NCI-H774 (cell line): ENCODE measurements at places on chromosomes 2 and 18.

DNA sequence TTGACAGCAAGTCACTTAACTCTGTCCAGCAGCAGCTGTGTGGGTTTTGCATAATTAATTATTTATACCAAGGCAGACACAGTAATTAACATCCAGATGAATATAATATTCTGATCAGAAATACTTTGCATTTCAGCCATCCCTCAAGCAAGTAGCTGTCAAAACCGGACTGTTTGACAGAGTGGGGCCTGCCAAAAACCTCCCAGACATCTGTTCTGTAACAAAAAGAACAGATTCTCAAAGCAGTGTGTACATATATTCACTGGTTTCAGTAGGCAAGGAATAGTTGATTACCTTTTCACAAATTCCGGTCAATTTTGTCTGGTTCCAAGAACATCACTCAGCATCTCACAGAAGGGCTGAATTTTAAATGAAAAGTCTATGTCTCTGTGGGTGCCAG lies 291.6 kb downstream of the CMPK2 start:
- DNase-seq, result no peak

DNA sequence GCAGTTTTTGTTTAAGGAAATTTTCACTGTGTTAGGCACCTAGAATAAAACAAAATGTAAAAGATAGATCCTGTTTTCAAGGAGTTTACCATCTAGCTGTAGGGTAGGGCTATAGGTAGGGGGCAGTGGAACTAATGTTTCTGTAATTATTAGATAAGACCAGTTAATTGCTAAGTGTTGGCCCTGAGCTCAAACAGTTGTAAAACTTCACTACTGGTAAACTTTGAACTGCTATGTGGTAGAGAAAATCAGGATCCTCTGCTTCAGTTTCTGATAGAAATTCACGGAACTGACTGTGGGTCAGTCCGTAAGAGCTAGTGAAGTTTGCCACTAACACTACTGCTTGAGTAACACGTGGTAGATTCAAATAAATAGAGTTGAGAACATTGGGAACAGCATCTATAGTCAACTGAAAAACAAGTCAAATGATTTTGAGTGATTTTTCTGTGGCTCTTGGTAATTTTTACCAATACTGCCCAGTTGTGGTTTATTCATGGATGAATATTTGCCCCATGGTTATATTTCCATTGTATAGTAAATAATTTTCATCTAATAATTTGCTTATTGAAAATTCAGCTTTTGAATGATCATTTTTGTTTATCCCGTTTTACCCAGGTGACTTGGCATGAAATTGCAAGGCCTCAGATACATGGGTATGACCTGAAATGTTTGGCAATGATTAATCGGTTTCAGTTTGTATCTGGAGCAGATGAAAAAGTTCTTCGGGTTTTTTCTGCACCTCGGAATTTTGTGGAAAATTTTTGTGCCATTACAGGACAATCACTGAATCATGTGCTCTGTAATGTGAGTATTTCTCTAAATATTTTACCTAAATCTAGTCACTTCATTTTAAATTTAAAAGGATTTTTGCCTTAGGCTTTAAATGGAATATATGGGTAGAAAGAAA lies 26.4 kb downstream of the ELP2 start:
- DNase-seq, result no peak

- no peak for DNase-seq
Measured at GRCh38 chr2:69242651-69243051, 144.4 kb downstream of the GFPT1 start.

GRCh38 chr2:144354953-144355352 lies 165.0 kb downstream of the ZEB2 start:
- DNase-seq, result no peak

DNA sequence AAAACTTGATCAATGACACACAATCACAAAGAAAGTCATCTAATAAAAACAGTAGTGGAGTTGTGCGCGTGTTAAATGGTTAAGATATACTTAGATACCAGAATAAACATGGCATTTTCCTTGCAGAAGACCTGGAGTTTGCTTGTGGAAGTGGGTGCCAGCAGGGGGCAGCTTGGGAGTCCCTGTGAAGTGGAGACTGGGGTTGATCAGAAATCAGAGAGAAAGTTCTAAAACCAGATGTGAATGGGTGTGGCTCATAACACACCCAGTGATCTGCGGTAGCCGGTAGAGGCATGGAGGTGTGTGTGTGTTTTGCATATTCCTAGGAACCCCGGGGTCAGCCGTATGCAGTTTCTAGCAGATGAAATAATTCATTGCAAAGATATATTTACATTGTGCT lies 300.1 kb upstream of the TRIB2 start:
- no peak for DNase-seq

- no peak for DNase-seq
Measured at GRCh38 chr2:138009622-138010021, 45.3 kb downstream of the HNMT start.

- DNase-seq, result no peak
Measured at GRCh38 chr2:201257381-201257955, 2.9 kb upstream of the CASP8 start.

- no peak for DNase-seq
Measured at GRCh38 chr2:164024396-164024795, 288.6 kb upstream of the FIGN start.

DNA sequence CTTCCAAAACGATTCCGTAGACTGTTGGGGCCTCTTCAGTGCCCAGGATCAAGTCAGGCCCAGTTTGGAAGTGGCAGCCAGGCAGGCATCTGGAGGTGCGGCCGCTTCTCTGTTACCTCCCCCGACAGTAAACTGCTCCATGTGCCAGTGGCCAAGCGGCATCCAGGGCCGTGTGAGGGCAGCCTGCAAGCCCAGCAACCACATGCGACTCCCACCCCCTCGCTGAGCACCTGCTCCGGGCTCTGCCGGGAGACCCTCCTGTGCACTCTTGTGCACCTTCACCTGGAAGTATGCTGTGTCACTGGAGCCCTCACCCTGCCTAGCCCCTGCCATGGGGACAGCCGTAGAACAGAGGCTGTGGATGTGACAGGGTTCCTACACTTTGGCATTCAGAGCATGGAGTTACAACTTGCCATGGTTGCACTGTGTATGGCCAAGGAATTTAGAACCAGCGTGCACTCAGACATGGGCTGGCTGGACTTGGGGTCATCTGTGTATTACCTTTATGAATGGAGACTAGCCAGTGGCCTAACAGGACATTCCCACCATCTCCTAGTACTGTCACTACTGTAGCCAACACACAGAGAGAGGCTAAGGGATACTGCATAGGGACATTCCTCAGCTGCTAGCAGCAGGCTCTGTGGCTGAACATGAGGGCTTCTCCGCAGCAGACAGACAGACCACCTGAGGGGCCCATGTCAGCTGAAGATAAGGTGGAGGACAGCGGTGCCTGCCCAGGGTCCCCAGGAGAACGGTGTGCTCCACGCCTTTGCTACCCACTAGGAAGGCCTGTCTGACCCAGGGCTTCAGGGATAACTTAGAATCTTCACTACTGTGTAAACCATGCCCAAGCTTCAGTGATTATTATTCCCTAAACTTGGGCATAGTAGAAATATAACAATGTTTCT lies 25.0 kb upstream of the FAHD2A start:
- DNase-seq, result no peak

GRCh38 chr2:72457801-72458516 lies 310.3 kb upstream of the CYP26B1 start:
- DNase-seq, result no peak

DNA sequence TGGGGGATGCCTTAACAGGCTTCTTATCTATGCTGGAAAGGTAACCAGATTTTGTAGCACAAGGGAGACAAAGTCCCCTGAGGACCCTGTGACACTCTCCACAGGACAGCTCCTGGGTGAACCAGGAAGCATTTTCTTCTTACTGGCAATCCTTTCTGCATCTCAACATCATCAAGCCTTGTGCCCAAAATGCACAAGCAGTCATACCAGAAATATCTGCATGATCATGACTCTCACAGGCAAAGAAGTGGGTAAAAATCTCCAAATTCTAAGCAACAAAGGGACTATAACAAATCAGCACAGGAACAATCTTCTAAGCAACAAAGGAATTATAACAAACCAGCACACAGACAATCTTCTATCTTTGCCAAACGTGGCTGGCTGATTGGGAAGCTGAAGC lies 99.1 kb upstream of the CD226 start:
- DNase-seq, result no peak

DNA sequence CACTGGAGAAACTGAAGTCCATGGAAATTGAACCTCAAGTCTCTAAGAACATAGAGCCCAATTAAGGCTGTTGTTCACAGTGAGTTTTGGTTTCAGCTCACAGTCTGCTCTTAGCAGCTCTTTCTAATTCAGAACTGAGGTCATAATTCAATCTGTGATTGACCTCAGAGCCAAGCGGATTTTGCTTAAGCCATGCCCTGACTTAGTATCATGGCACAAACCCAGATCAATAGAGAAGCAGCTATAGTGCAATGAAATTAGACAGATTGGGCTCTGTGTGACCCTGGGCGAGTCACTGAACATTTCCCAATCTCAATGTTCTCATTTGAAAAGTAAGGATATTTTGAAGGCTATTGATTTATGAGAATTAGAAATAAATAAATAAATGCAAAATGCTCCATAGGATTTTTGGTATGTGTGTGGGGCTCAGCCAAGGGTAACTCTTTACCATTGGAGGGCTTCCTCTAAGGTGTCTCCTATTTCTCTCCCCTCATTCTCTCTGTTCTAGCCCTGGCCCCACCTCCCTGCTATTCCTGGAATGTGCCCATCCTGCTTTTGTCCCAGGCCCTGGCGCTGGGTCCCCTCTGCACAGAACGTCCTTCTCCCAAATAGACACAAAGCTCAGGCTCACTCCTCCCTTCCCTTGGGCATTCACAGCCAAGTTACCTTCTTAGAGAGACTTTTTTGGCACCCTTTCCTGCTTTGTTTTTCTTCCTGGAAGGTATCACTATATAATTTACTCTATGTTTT lies 239.6 kb downstream of the LPIN1 start:
- no peak for DNase-seq

DNA sequence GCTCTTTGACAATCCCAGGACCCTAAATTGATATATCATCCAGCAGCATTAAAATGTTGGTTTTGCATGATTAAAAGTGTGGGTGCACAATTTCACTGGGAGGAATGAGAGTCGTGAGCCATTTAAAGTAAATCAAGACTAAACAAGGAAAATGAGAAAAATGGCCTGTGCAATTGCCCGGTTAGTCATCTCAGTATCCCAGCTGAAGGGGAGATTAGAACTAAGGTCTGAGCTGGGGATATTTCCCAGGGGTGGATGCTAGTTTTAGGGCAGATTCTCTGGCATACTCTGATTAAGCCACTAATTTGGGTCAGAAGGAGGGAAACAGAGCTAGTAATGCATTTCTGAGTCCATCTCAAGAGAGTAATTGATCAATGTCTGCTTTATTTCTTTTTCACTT lies 177.2 kb downstream of the EN1 start:
- DNase-seq, result no peak

DNA sequence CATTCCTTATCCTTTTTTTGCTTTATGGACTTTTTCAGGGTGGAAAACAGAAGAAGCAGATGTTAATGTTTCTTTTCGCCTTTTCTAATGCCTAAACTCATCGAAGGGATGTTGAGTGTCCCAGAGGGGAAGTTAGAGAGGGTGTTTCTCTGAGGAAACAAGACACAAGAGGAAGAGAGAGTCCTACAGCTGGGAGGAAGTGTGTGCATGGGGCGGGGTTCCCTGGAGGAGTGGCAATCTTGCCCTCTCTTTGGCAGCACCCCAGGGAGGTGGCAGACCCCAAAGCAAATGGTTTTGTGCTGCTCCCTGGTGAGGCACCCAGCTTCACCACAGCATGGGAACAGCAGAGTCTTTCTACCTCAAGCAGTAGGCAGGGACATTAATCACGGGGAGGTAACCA lies 377.6 kb downstream of the RND3 start:
- DNase-seq, result no peak

GRCh38 chr2:231161252-231161839 lies 36.5 kb upstream of the HTR2B start:
- no peak for DNase-seq

DNA sequence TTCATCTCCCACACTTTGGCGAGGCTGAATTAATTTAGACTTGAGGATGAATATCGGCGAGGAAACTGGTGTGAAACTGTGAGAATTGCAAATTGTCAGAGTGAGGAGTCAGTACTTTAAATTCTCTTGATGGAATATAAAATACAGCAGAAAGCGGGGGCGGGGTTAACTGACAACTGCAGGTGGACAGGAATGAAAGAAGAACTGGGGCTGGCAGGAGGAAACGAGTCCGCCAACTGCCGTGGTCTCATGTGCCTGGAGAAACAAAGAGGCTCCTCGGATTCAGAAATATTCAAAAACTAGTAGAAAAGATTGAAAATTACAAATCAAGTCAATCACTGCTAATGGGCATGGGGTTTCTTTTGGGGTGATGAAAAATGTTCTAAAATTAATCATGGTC lies 44.3 kb downstream of the MOGAT1 start:
- no peak for DNase-seq

DNA sequence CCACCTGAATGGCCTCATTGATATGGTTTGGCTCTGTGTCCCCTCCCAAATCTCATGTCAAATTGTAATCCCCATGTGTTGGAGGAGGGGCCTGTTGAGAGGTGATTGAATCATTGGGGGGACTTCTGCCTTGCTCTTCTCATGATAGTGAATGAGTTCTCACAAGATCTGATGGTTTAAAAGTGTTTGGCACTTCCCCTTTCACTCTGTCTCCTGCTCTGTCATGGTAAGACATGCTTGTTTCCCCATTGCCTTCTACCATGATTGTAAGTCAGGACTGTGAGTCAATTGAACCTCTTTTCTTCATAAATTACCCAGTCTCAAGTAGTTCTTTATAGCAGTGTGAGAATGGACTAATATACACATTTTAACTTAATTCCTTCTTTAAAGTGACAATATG lies 146.8 kb upstream of the KCNJ3 start:
- no peak for DNase-seq

DNA sequence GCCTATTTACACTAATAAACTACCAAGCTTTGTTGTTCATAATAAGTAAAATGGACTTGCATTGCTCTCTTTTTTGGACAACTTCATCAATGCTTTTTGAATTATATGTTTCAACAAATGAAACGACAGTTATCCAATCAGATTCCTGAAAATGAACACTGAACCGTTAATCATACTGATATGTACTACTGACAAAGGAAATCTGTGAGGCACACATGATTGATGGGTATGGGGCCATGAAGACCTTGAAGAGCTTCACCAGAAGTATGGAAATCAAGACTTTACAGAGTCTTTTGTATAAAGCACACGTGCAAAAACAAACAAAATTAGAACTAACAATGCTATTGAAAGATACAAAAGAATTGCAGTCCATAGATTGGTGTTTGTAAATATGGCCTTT lies 51.2 kb downstream of the HNMT start:
- no peak for DNase-seq

GRCh38 chr2:241905716-241906377 lies 36.3 kb downstream of the RTP5 start:
- no peak for DNase-seq
